ENCODE measurements at places on chromosomes 12 and 14.

DNA sequence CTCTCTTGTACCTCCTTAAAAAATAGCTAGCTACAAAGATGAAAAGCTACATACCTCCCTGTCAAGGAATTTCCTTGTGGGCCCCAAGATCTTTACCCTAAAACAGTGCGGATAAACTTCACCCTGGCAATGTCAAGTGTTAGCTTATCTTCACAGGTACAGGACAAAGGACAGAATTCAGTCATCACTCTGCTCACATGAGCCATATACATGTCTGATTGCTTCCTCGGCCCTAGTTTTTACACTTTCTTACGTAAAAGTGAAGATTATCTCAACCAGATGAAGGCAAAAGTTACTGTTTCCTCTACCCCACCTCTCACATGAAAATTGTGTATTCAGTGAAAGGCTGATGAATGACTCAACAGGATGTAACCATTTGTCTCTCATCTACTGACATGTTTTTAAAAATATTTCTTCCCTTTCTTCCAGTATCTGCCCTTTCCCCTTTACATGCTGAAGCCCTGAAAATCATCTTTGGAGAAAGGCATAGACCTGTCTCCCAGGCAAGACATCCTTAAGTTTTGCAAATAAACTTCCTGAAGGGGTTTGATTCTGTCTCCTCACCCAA lies 890.1 kb downstream of the GALC start:
- DNase-seq = no peak

GRCh38 chr14:32513571-32514009 lies 184.5 kb downstream of the AKAP6 start:
- DNase-seq = no peak

- DNase-seq = no peak
These were observed 100.5 kb upstream of the SSTR1 start for GRCh38 chr14:38107216-38107631.

GRCh38 chr14:68606644-68607043 lies 186.2 kb downstream of the ZFP36L1 start:
- no peak for DNase-seq

DNA sequence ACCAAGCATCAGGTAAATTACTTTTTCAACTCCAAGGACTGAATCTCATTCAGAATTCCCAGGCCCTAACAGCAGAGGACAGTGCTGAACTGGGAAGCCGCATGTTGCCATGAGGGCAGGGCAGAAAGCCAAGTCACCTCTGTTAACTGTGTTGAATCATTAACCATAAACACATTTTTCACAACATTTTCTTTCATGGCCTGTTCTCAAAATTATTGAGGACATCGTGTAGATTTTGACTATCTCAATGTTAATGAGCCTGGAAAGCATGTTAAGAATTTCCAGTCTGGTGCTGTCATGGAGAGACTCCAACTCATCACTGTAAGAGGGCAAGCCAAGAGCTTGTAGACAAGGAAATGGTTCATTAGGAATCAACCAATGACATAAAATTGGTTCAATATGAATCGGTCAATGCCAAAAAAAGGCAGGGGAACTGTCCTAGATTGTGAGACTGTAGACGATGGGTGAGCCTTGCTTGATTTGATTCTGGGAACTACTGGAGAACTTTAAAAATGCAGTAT lies 33.7 kb downstream of the CPM start:
- no peak for DNase-seq

GRCh38 chr12:106245767-106246166 lies 2.1 kb downstream of the CKAP4 start:
- no peak for DNase-seq

DNA sequence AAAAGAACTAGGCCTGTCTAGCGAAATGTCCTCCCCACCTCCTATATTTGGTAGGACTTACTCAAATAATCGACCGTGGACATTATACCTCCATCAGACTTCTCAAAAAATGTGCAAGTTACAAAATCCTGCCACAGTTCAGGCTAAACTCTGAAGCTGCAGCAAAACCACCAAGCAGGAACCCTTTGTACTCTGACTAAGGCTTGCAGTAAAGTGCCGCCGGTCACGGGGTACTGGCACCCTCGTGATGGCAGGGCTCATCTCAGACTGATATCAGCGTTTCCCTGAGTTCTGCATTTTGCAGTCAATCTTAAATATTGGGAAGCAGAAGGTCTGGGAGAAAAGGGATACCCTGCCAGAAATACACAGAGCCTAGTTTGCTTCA lies 17.1 kb downstream of the SLC11A2 start:
- peak; percentile 18 for DNase-seq

DNA sequence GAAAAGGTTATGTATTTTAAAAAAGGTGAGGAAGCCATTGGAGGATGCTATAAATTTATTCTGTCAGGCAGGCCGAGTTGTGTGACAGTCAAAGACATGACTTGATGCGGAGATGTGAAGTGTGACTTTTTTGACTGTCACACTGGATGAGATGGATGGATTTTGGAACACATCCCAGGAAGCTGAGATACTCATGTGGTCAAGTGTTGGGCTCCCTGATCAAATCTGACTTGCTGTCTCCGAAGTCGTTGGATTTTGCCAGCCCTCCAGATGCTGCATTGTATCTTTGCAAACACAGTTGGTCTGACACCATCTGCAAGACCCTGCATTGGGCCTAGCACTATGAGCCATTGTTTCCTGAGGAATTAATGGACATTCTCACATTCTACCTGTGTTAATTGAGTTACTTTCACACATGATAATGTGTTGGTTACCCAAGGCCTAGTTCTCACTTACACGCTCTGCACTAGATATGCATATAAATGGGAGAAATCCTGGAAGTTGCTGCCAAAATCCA lies 204.0 kb upstream of the PRKD1 start:
- DNase-seq = no peak

- DNase-seq = peak; percentile 8
These were observed 1.7 kb upstream of the ANKRD33 start for GRCh38 chr12:51886021-51886710.

DNA sequence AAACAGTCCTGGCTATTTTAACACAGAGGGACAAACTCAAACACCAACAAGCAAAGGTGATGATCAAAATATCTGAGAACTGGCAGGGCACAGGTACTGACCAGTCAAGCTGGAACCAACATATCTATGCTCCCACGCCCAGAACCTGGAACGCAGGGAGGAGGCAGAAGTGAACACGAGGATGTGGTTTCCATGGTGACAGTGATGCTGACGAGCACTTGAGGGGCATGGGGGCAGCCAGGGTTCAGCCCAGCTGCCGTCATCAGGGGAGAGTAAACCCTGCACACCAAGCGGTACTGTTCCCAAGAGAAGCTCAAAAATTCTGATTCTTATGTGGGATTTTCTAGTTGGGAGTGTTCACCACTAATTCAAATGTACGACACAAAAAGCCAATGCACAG lies 113.6 kb upstream of the SFSWAP start:
- DNase-seq = no peak

Data from activated CD8-positive, alpha-beta memory T cell treated with anti-CD3 and anti-CD28 coated beads for 4 hours (primary cell).